ENCODE measurements at places on chromosomes 12 and 14.

DNA sequence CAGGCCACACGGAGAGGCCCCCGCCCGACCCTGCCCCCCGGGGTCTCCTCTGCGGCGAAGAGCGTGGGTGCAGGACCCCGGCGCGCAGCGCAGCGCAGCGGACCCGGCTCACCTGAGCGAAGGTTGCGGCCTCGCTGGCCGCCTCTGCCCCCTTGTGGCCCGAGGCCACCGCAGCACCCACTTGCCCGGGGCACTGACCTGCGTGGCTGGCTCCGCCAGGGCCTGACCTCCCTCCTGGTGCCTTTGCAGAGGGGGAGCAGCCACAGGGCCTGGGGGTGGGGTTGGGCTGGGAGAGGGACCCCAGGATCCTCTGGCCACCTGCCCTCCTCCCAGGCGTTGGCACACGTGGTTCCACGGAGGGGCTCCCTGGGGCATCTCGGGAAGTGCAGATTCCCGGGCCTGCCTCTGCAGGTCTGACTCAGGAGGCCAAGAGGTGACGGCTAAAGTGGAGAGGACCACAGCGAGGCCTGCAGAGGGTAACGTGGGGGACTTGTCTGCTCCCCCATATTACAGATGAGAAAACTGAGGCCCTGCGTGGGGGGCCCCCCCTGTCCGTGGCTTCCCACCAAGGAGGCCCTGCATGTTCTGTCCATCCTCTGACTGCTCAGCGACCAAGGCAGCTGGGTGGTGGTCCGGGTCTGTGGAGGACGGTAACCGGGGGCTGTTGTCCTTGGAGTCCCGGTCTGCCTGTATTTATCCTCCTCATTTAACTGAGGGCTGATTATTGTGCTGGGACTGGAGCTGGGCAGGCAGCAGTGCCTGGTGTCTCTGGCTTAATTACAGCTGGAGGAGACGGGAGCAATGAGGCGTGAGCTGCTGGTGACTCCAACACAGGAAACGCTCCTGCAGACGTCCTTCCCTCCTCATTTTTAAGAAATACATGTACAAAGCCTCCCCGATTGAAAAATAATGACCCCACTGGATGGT is 67.9 kb upstream of the BEGAIN start:
- no peak for DNase-seq

DNA sequence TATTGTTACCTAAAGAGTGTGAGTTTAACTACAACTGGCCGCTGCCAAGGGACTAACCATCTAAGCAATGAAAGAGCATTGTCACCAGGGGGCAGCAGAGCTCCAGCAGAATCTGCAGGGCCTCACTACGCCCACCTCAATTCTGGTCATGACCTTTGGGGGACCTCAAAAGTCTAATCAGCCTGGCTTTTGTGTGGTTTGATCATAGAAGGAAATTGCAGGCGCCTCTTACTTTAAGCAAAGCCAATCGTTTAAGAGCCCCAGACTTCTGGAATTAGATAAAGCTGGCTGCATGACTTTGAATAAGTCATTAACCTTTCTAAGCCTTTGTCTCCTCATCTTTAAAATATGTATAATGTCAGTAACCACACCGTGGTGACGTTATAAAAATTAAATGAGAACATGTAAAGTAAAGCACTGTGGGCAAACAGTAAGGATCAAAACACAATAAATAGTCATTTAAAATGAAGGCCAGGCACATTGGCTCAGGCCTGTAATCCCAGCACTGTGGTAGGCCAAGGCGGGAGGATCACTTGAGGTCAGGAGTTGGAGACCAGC is 58.6 kb downstream of the TBX3 start:
- peak; percentile 32 for DNase-seq

DNA sequence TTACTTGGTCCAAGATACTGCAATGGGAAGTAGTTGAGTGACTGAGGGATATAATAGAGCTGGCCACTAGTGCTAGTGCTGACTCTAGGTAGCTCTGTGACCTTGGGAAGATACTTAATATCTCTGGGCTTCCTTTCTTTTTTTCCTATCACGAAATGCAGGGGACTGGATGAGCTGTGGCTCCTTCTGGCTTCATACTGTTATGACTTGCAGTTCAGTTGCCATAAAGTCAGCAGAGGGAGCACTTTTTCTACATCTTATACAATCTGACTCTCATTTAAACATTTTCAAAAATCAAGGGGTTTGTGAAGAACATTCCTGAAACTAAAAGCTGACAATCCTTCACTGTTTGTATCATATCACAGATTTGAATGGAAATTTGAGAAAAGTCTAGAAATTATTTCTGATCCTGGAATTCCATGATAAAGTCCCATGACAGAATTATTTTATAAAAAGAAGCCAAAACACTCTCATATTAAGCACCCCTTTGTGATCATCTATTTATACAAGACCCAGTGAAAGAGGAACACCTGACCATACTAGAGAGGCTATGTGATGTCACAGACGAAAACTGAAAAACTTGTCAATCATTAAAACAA is 5.3 kb downstream of the BHLHE41 start:
- DNase-seq, result no peak

- DNase-seq, result no peak
These were observed 8.2 kb upstream of the TMEM263 start for GRCh38 chr12:106947461-106947860.

GRCh38 chr14:74309125-74310022 is 6.6 kb upstream of the ABCD4 start:
- DNase-seq, result no peak

- no peak for DNase-seq
These were observed 28.9 kb downstream of the ANO6 start for GRCh38 chr12:45244561-45245343.

- no peak for DNase-seq
These were observed 190.0 kb downstream of the BMP4 start for GRCh38 chr14:53766601-53767000.

- DNase-seq, result no peak
These were observed 8.7 kb upstream of the ZNF740 start for GRCh38 chr12:53171725-53172329.

DNA sequence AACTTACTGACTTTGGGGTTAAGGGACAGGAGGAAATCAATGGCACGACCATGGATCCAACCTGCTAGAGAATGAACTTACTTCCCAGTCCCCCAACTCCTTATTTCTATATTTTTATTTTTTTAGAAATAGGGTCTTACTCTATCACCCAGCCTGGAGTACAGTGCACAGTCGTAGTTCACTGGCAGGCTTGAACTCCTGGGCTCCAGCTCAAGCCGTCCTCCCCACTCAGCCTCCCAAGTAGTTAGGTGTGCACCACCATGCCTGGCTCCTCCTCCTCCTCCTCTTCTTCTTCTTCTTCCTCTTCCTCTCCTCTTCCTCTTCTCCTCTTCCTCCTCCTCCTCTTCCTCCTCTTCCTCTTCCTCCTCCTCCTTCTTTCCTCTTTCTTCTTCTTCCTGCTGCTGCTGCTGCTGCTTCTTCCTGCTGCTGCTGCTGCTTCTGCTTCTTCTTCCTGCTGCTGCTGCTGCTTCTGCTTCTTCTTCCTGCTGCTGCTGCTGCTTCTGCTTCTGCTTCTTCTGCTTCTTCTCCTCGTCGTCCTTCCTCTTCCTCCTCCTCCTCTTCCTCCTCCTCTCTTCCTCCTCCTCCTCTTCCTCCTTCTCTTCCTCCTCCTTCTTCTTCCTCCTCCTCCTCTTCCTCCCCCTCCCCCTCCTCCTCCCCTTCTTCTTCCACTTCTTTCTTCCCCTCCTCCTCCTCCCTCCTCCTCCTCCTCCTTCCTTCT is 390.1 kb upstream of the RGS6 start:
- no peak for DNase-seq

DNA sequence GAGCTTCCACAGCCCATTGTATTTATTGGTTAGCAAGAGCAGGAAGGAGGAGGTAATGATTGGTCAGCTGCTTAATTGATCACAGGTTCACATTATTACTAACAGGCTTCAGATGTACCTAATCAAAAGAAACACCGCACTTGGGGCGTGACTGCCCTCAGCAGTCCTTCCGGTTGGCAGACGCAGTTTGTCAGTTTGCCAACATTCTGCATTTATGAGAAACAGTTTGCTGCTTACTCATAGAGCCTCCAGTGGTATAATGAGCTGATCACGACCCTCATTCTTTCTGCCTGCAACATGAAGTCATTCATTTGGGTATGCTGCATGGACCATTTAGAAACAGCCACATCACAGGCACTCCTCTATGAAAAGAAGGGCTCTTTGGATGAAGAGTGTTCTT is 42.5 kb upstream of the PPM1H start:
- DNase-seq, result peak; percentile 10

DNA sequence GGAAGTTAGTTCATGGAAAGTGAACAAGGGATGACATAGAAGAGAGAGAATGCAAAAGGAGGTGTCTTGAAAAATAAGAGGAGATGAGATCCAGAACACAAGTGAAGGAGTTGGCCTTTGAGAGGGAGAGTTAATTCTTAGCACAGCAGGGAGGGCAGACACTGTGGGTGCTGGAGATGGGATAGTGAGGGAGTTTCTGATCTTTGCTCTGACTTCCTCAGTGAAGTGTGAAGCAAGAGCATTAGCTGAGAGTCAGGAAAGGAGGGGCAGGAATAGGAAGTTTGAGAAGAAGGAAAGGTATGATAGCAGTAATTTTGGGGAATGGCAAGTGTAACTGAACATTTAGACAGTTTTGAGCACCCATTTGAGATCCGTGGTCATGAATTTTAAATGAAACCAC is 75.8 kb upstream of the COCH start:
- no peak for DNase-seq
